NCI-H2171 treated with DMSO at 0.1 percent for 48 hours (cell line): ENCODE measurements at places on chromosomes 3 and 15.

DNA sequence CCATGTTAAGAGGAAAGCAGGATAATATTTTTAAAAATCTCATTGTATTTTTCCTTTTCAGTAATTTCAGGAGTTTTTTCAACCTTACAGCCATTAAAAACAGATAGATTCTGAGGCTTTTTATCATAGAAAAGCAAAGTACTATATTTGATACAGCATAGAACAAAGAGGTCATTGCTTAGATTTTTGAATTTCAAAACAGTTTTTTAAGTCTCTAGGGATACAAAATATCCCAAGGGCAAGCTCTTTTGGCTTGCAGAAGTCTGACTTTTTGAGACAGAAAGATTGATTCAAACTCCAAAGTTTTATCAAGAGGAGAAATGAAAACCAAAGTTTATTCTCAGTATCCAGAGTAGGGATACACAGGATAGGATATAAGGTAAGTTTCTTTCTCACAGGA, 49.3 kb upstream of the LEKR1 start:
- no peak for DNase-seq

GRCh38 chr3:181327349-181327748, 337.8 kb upstream of the DNAJC19 start:
- no peak for DNase-seq

- peak; percentile 94 for DNase-seq
Measured at GRCh38 chr3:159828542-159828943, 160.1 kb upstream of the IL12A start.

DNA sequence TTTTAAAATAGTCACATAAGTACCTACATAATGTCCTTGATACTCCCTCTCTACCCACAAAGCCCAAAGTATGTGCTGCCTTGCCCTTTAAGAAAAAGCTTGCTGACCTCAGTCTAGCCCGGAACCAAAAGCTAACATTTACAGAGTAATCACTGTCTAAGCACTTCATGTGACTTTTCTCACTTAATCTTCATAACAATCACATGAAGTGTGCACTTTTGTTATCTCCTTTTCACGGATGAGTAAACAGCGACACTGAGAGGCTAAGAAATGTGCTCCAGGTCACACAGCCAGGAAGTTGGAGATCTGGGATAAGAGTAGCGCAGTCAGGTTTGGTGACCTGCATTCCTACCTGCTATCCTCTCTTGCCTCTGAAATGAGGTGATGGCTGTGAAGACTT, 194.0 kb downstream of the ITPR1 start:
- no peak for DNase-seq

- DNase-seq = peak; percentile 62
Measured at GRCh38 chr3:170585008-170585936, 603 bp downstream of the SLC7A14 start.

- no peak for DNase-seq
Measured at GRCh38 chr3:1774597-1774996, 324.1 kb upstream of the CNTN4 start.
